Endothelial cell (in vitro differentiated cells): ENCODE measurements at places on chromosomes 5 and 9.
A peak's percentile ranks its signal among the peaks of the same experiment; 100 is the strongest.

GRCh38 chr5:6510132-6510531 lies 61.5 kb downstream of the UBE2QL1 start:
- DNase-seq: no peak

DNA sequence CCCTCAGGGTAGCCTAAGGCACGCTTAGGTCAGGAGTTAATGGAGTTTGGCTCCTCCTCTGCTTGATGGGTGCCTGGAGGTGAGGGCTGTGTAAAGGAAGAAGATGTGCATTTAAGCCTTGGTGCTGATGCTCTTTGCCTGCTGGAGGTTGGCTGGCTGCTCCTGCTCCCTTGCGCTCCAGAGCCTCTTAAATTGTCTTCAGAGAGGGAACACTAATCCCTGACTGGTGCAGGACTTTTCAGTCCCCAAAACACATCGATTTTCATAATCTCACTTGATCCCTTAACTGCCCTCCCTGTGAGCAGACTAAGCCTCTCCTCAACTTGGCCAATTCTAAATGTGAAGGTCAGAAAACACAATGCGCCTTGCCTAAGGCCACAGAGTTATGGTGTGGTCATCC lies 16.2 kb upstream of the TCOF1 start:
- DNase-seq: no peak

DNA sequence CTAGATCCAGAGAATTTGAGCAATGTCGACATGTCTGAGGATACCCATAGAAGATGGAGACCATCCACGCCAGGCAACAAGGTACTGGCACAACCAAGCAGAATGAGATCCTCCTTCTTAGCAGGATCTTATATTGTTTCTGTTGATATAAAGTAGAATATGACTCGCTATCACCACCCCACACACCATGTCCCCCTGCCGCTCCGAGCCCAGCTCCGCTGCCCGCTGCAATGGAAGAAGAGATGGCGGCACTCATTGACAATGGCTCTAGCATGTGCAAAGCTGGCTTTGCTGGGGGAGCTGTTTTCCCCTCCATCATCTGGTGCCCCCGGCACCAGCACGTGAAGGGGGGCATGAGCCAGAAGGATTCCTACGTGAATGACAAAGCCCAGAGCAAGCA lies 49.5 kb upstream of the FBXL7 start:
- DNase-seq: no peak

- DNase-seq: no peak
Measured at GRCh38 chr9:74771262-74771585, 116.5 kb downstream of the TRPM6 start.

DNA sequence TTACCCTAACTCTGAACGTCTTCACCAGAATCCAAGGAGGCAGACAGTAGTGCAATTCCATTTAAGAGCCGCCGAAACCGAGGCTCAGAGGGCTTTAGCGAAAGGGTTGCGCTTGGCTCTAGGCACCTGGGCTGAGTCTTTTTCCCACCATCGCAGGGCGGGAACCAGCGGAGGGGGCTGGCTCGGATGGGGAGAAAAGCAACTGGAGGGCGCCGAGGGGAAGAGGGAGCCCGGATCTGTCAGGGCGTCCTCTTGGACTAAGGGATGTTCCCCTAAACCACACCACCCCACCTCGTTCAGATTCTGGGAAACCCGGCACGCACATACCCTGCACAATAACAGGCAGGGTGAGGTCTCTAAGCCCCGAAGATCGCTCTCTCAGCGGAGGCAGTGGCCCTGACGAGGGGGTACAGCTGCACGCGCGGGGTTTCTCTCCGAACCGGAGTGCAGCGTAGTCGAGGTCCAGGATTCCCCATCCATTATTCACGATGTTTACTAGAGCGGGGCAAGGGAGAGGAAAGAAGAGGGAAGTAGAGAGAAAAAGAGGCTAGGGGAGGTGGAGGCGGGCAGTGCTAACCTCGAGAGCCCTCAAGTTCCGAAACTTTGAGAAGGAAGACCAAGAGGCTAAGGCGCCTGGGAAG lies 1.3 kb upstream of the POU4F3 start:
- DNase-seq: no peak

DNA sequence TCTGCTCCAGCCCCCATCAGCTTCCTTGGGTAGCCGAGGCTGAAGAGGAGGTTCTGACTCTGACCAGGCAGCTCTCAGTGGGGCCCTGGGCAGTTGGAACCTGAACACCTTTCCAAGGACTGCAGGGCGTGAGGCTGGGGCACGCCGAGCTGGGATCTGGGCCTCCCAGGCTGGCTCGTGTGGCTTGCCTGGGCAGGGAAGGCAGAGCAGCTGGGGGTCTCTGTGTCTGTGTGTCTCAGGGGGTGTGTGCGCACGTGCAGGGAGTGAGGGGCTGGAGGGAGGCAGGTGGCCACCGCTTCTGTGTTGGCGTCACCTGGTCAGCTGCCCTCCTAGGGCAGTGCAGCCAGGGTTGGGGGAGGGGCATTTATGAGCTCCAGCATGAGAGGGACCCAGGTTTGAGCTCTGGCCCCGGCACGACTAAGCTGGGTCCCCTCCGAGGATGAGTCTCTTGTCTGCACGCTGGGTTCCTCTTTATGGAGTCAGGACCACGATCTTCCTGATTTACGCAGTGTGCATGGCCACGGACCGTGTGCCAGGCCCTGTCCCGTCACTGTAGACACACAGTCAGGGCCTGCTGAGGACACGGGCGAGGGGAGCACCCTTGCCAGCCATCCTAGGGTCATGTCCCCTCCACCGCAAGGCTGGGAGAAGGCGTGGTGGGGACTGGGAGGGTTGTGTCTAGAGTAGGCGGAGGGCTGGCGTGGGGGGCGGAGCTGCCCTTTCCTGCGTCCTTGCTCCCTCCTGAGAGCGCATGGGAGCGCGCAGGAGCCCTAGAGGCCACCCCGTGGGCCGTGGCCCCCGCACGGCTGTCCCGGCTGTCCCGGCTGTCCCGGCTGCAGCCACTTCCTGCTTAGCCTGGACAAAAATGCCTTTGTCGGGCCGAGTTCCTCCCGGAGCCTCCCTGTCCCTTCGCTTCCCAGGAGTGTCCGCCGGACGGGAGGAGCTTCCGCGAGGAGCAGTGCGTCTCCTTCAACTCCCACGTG lies 4.6 kb downstream of the ADAMTSL2 start:
- no peak for DNase-seq

DNA sequence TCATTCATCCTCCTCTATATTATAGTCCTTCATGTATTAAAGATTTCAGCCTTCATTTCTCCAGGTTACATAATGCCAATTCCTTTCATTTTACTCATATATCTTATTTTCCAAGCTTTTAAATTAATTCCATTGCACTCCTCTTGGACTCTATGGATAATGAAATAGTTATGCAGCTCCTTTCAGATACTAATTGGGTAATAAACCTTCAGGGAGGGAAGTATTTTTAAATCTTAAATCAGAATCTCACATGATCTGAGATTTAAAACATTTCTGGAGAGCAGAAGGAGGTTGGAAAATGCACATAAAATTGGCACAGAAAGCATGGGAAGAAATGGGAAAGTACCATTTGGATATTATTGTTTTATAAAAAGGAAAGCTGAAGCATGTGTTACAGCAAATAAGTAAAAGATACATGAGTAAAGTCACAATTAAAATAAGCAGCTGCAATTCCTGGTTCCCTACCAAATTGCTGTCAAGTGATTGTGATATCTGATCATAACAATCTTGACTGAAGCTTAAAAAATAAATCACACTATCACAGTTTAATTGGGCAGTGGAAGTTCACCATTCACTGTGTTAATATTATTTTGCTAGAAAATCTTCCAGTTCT lies 257.9 kb upstream of the NREP start:
- DNase-seq: no peak

- DNase-seq: no peak
Measured at GRCh38 chr5:108669462-108669861, 78.2 kb upstream of the FER start.

DNA sequence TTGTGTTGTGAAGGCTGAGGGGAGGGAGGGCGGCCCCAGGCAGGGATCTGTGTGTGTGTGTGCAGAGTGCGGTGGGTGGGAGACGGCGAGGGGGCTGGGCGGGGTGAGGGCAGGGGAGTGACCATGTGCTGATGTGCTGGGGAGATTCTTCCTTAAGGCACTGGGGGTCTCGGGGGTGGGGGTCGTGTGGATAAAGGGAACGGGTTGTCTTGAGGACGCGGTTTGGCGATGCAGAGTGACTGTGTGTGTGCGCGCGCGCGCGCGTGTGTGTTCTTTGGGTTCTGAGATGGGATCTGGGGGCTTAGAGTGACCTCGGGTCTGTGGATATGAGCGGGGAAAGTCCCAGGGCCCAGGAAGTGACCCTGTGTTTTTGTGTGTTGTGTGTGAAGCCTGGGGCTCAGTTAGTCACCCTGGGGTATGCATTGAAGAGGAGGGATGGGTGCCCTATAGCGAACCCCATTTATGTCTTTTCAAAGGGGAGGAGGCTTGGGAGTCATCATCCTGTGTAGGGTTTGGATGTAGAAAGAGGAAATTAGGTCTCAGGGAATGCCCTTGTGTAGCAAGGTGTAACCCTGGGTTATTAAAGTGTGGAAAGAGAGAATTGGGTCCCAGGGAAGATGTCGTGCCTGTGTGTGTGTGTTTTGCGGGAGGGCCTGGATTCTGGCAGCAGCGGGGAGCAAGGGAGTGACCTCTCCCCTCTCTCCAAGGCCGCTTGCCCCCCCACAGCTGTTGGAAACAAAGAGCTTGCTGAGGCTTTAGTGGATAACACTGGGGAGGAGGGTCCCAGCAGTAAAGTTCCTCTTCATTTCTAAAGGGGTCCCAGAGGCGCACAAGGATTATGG lies 1.4 kb downstream of the TMEFF1 start:
- DNase-seq: peak; percentile 18

DNA sequence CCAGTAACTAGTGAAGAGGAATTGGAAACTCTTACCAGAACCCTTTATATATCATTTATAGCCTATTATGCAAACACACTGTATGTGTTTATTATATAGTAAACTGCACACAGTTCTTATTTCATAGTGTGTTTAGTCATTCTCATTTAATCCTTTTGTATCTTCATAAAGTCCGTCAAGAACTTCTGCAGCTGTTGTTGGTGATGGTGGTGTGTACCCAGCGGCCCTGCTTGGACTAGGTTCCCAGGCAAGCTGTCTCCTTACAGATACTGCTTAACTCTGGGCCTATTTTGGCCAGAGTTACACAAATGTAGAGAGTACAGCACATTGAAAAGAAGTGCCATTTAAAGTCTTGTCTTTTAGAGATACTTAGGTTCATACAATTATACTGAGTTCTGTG lies 231.9 kb downstream of the NDUFS4 start:
- no peak for DNase-seq

DNA sequence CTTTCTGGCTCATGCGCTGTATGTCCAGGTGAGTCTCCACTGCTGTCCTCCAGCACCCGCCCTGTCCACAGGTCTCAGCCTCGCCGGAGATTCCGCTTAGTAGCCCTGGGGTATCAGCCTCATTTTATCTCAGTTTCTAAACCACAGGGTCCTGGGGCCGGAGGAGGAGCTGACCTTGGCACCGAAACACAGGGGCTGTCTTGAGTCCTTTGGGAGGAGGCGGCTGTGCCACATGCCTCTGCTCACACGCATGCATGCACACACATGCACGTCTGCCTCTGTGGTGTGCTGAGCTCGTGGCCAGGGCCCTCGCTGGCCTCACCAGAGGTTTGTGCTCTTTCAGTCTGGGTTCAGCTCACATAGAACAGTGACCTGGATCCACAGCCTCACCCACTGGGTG lies 23.3 kb downstream of the TRIP13 start:
- DNase-seq: no peak

DNA sequence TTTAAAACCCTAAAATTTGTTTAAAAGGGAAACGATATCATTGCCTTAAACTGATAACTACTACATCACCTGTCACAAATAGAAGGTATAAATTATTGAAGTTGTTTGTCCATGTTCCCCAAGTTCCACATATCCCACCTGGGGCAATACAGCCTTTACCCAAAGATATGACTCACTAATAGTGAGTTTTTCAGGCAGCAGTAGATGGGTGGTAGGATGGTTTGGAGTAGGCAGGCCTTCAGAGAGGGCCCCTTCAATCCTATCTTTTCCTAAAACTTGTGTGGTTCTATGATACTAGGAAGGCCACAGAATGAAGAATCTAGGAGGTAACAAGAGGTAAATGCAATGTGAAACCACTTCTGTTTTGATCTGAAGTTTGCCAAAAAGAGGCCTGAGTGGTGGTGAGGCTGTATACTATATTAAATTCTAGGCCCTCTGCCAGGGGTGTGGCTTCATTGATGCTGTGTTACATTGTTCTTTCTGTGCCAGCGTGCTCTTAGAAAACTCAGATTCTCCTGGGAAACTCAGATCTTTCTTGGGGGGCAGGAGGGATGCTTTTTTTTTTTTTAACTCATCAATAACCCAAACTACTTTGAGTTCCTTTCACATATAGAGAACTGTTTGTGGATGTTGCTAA lies 7.2 kb downstream of the CYSTM1 start:
- DNase-seq: no peak

DNA sequence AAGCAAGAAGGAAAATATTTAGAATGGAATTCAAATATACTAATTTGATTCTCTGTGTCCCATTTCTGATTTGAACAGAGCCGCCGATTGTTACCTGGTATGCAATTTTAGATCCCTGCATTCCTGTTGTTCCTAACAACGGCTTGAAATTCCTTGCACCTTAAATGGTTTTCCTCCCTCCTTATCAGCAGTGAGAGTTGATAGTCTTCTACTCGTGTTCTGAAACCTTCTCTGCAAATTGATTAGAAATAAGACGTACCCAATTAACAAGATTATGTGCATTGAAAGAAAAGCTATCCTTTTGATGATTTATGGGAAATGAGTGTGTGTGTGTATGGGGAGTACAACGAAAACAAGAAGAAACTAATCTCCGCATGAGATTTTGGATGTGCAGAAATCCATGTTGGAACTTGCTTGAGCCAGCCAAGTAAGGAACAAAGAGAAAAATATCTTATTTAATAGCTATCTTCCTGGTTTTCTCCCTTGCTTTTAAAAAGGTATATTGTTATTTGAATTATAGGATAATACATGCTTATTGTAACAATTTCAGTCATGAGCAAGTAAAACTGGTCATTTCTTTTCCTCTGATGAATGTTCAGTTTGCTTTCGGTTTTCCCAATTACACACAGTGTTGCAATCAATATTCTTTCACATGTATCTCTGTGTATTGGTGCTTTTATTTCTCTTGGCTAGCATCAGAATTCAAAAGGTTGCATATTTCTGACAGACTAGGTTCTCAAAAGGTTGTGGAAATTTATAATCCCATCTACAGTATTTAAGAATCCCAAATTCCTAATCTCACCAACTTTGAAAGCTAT lies 211.1 kb upstream of the ACTBL2 start:
- DNase-seq: no peak

DNA sequence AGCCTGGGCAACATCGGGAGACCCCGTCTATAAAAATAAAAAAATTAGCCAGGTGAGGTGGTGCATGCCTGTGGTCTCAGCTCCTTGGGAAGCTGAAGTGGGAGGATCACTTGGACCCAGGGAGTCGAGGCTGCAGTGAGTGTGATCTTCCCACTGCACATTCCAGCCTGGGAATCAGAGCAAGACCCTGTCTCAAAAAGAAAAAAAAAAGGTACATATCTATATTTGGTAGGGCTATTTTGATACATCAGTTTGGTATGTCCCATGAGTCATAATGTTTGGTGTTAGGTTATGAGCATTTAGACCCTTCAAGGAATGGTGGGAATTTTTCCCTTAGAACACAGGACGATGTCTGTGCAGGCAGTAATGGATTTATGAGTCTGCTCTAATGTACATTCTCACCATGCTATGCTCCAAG lies 55.3 kb upstream of the POU4F3 start:
- no peak for DNase-seq

GRCh38 chr5:90807496-90807895 lies 248.9 kb downstream of the ADGRV1 start:
- no peak for DNase-seq
